ENCODE measurements at places on chromosomes 12 and 14. TPM values are rescaled to one million over a fixed set of nuclear protein-coding genes. Genes with fewer than 3 reads are reported as not detected.

DNA sequence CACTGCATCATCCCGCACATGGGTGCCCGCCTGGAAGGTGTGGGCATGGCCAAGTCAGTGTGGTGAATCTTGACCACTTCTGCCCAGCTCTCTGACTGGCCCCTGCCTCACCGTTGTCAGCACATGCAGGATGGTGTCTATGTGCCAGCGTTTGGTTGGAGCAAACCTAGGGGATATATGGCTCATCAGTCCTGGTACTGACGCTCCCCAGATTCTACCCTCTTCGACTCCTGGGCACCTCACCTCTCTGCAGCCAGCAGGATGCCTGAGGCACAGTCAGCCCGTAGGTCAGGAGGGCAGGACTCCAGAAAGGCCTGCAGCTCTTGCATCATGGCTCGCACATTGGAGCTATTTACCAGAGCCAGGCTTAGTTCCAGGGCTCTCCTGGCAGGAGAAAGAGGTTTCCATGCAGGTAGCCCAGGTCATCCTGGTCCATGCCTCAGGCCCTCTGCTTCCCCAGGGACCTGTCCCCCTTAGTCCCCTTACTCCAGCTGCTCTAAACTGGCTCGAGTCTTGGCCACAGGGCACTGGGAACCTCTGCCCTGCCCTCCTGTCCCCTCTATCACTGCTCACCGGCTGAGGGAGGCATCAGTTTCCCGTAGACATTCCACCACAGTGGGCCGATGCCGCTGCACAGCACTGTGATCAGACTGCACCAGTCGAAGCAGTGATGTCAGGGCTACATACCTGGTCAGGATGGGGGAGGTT is 4.0 kb downstream of the AP1G2 start:
- H3K27ac ChIP-seq, result no peak overlapping the region
- peaks cover 35% of the 10 kb centered on the region for H3K36me3 ChIP-seq
- DNase-seq, result no peak

- H3K36me3 ChIP-seq, result no peaks in the 10 kb centered on the region
- peaks cover 9% of the 10 kb centered on the region for H3K4me1 ChIP-seq
- H3K4me3 ChIP-seq, result no peak overlapping the region
- no peak overlapping the region for H3K27ac ChIP-seq
- H3K27me3 ChIP-seq, result peaks cover under 1% of the 10 kb centered on the region
These were observed 2.5 kb upstream of the SALL2 start for GRCh38 chr14:21528381-21529348.

DNA sequence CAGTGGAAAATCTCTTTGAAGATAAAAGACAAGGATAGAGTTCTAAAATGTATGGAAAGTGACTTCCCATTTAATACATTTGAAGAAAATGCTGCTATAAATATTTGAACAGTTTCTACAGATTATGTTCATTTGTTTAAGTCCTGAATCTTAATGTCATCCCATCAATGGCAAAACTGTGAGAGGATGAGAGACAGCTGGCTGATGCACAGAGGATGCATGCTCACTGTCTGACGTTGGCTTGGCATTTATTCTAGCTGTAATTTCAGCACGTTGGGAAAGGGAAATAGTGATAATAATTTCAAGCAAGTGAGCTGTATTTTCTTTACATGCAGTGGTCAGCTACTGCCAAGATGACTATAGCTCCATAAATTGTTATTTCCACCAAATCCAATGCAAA is 40.5 kb downstream of the PPFIA2 start:
- no peak overlapping the region for H3K27ac ChIP-seq
- H3K4me1 ChIP-seq, result no peaks in the 10 kb centered on the region
- DNase-seq, result no peak
- H3K4me3 ChIP-seq, result no peak overlapping the region
- peaks cover 5% of the 10 kb centered on the region for H3K27me3 ChIP-seq

GRCh38 chr14:102187044-102187443 is 47.3 kb downstream of the WDR20 start:
- H3K27ac ChIP-seq, result no peak overlapping the region
- DNase-seq, result no peak
- peaks cover 66% of the 10 kb centered on the region for H3K4me1 ChIP-seq
- no peaks in the 10 kb centered on the region for H3K27me3 ChIP-seq

- H3K27me3 ChIP-seq, result no peaks in the 10 kb centered on the region
- no peak overlapping the region for H3K27ac ChIP-seq
These were observed 53.1 kb upstream of the NPFF start for GRCh38 chr12:53560351-53560750.

GRCh38 chr14:96502621-96503305 is 581 bp downstream of the PAPOLA start:
- DNase-seq, result peak; percentile 23
- H3K27me3 ChIP-seq, result no peaks in the 10 kb centered on the region
- H3K4me3 ChIP-seq, result peak overlapping the region; percentile 89
- peaks cover 36% of the 10 kb centered on the region for H3K4me1 ChIP-seq
- H3K27ac ChIP-seq, result peak overlapping the region; percentile 93
- peaks cover 27% of the 10 kb centered on the region for H3K36me3 ChIP-seq

Gene RNU4-1
- total RNA-seq, result 685 TPM

Gene POTEM
- not detected for total RNA-seq

- peaks cover 79% of the 10 kb centered on the region for H3K4me1 ChIP-seq
- no peak for DNase-seq
- H3K27me3 ChIP-seq, result no peaks in the 10 kb centered on the region
- peak overlapping the region; percentile 90 for H3K27ac ChIP-seq
- H3K4me3 ChIP-seq, result peak overlapping the region; percentile 45
These were observed 5.9 kb downstream of the ITGB7 start for GRCh38 chr12:53201177-53201541.

DNA sequence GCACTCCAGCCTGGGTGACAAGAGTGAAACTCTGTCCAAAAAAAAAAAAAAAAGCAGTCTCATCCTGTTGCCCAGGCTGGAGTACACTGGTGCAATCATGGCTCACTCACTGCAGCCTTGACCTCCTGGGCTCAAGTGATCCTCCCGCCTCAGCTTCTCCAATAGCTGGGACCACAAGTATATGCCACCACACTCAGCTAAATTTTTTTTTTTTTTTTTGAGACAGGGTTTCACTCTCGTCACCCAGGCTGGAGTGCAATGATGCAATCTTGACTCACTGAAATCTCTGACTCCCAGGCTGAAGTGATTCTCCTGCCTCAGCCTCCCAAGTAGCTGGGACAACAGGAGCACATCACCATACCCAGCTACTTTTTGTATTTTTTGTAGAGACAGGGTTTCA is 5.2 kb upstream of the CNPY2 start:
- H3K27ac ChIP-seq, result peak overlapping the region; percentile 70
- H3K27me3 ChIP-seq, result no peaks in the 10 kb centered on the region
- no peak overlapping the region for H3K4me3 ChIP-seq
- H3K36me3 ChIP-seq, result peaks cover 16% of the 10 kb centered on the region
- DNase-seq, result peak; percentile 50

Gene MORN3
- 2.6 TPM for total RNA-seq

Gene KRT77
- total RNA-seq, result not detected

GRCh38 chr12:2650261-2651067 is 144.3 kb upstream of the FKBP4 start:
- DNase-seq, result no peak
- H3K4me1 ChIP-seq, result no peaks in the 10 kb centered on the region
- H3K36me3 ChIP-seq, result no peaks in the 10 kb centered on the region

- peak; percentile 10 for DNase-seq
- peak overlapping the region; percentile 86 for H3K4me3 ChIP-seq
- H3K27ac ChIP-seq, result no peak overlapping the region
- H3K27me3 ChIP-seq, result no peaks in the 10 kb centered on the region
- peaks cover 13% of the 10 kb centered on the region for H3K4me1 ChIP-seq
- H3K36me3 ChIP-seq, result no peaks in the 10 kb centered on the region
These were observed 424 bp downstream of the BBOF1 start for GRCh38 chr14:74019408-74020137.

Gene EMP1
- total RNA-seq, result 3.0 TPM

- H3K4me3 ChIP-seq, result peak overlapping the region; percentile 14
- no peaks in the 10 kb centered on the region for H3K27me3 ChIP-seq
- peaks cover 39% of the 10 kb centered on the region for H3K4me1 ChIP-seq
- H3K36me3 ChIP-seq, result no peaks in the 10 kb centered on the region
- no peak for DNase-seq
- H3K27ac ChIP-seq, result peak overlapping the region; percentile 85
These were observed 99.8 kb downstream of the PTGER2 start for GRCh38 chr14:52413729-52414408.

GRCh38 chr14:102579696-102580549 is 12.5 kb upstream of the RCOR1 start:
- no peaks in the 10 kb centered on the region for H3K4me1 ChIP-seq
- H3K27ac ChIP-seq, result no peak overlapping the region
- no peaks in the 10 kb centered on the region for H3K36me3 ChIP-seq
- no peak overlapping the region for H3K4me3 ChIP-seq
- no peaks in the 10 kb centered on the region for H3K27me3 ChIP-seq

DNA sequence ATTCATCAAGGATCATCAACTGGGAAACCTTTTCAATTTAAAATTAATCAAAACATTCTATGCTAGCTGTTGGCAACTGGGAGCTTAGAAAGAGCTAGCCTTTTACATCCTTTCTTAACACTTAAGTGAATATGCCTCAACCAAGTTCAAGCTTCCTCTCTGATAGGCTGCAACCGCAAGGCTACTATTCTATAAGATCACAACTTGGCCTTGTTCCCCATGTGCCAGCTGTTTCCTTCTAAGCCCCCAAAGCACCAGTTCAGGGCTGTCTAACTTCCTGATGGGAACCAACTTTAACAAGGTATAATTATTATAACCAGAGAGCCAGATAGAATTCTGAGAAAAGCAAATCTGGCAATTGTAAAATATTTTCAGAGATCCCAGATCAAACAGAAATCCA is 37.0 kb downstream of the KCNC2 start:
- no peak for DNase-seq
- no peak overlapping the region for H3K4me3 ChIP-seq
- H3K27ac ChIP-seq, result no peak overlapping the region
- no peaks in the 10 kb centered on the region for H3K4me1 ChIP-seq

DNA sequence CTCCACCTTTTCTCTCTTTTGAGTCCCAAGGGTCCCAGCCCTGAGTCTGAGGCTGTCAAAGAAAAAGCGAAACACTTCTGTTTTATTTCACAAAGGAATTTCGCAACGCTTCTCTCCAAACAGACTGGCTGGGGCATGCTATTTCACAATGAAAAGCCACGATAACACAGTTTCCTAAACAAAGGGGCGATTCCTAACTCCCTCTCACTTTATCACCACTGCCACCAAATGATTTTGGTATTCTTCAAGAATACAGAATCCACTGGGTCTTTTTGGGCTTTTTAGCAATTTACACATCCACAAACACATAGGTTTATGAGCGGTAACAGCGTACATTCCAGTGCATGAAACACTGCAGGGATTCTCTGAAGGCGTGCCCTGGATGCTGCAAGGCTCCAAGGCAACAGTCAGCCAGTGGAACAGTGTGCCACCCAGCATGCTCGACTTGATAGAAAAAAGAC is 161.2 kb downstream of the DAD1 start:
- H3K36me3 ChIP-seq, result no peaks in the 10 kb centered on the region
- no peak overlapping the region for H3K4me3 ChIP-seq
- no peaks in the 10 kb centered on the region for H3K4me1 ChIP-seq
- H3K27me3 ChIP-seq, result no peaks in the 10 kb centered on the region
- no peak overlapping the region for H3K27ac ChIP-seq

DNA sequence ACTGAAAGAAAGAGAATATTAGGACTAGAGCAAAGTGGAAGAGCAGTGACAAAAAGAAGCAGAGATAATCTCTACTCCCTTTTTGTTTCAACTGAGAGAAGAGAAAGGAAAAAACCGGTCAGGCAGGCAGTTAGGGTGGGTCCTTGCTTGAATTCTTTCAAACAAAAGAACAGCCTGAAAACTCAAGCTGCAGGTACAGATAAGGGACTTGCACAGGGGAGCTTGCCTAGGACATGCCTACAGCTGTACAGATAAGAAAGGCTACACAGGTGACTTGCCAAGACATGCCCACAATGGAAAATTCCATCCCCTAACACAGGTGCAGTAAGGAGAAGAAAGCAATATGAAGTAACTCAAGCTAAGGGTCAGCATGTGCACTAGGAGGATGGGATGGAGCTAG is 532.2 kb upstream of the MIS18BP1 start:
- H3K4me3 ChIP-seq, result no peak overlapping the region
- no peaks in the 10 kb centered on the region for H3K36me3 ChIP-seq
- H3K27ac ChIP-seq, result no peak overlapping the region
- no peaks in the 10 kb centered on the region for H3K4me1 ChIP-seq
- DNase-seq, result no peak
